ENCODE measurements at places on chromosomes 7 and 10. TPM values are rescaled to one million over a fixed set of nuclear protein-coding genes. Genes with fewer than 3 reads are reported as not detected.
A peak's percentile ranks its signal among the peaks of the same experiment; 100 is the strongest.

- no peak for DNase-seq
Observed at GRCh38 chr7:157373493-157373892, 36.7 kb downstream of the DNAJB6 start.

The HOXA13 gene
- total RNA-seq: not detected

DNA sequence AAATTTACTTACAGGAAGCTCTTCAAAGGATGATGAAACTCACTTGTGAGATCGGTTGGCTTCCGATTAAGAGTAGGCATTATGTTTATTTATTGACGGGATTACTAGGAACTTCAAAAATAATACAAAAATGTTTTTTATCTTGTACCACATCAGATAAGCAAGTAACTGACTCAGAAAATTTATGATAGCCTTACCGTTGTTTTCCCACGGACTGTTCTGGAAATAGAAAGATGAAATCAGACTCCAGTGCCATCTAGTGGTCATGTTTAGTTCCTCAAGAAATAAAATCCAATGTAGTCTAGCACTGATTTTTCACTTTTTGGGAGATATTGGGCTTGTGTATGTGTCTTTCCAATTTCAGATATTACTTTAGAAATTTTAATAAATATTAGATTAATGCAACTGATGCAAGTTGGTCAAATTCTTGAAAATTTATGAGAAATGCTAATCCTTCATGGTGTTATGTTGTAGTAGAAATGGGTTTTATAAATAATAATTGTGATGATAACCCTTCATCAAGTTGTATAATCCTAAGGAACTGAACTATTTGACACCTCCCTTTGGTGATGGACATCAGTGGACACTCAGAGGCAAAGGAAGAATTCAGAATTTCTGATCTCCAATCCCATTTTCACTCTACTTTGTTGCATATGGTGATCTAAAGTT, 168.8 kb downstream of the TMEM26 start:
- no peak for DNase-seq

GRCh38 chr10:36188080-36188453, 546.0 kb upstream of the FZD8 start:
- no peak for DNase-seq

The CTTNBP2 gene
- total RNA-seq: 12.6 TPM

DNA sequence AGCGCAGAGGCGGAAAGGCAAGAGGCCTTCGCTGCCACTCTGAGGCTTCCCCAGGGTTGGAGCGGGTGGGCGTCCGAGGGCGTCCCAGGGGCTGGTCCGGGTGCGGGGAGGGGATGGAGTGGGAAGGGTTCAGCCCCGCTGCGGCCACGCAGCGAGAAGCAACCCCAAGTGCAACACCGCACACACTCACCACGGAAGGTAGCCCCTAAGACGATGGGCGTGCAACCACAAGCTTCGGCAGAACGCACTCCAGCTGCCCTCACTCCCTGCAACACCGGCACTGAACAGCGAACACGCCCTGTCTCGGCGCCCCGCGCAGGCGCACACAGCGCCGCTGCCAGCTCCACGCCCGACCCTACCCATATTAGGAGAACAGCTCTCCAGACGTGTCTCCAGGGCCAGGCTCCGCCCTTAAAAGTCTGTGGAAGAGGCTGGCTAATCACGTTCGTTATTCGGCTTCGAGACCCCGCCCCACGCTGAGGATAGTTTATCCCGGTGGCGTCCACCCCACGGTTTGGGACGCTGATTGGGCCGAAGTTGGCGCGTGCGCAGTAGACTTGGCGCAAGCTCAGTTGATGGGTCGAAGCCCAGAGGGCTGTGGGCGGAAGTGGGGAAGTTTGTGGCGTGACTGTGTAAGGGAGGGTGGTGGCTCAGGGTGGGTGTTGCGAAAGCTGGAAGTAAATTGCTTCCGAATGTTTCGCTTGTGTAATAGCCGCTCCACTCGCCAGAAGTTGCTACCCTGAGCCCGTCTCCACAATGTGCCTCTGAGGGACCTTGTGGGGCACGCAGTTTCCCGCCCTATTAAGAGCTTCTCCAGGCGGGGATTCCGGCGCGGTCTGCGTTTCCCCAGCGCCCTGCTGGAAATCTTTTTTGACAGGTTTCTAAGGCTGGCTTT, at the start of gene RSU1:
Gene RSU1, minus strand, starts transcription at position 300 of the 895 bp plus-strand sequence. CDS start 343 bp downstream, outside the sequence.
- peak; percentile 96 for DNase-seq

DNA sequence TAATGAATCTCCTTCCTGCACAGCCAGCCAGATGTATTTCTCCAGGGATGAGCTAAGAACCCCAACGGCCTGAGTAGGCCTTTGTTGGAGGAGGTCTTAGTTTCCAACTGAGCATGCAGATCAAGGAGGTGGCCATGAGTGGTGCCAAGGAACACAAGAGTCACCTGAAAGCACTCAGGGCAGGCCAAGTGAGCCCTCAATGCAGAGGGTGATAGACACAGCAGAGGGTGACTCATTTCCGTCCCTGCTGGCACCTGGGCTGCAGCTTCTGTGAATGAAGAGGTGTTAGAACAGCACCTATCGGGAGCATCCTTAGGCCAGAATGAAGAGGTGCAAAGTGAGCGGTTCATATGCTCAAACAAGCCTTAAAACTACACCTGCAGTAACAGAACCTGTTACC, 211.8 kb downstream of the FRMD4A start:
- no peak for DNase-seq

The MYH16 gene
- not detected for total RNA-seq

- no peak for DNase-seq
Observed at GRCh38 chr7:135842446-135843179, 94.0 kb upstream of the FAM180A start.

- no peak for DNase-seq
Observed at GRCh38 chr7:86013662-86014061, 630.0 kb upstream of the GRM3 start.

The MACROH2A2 gene
- total RNA-seq: 4.1 TPM

- no peak for DNase-seq
Observed at GRCh38 chr7:89311886-89312285, 516.3 kb upstream of the TEX47 start.

- no peak for DNase-seq
Observed at GRCh38 chr7:99143853-99144672, at the start of gene SMURF1. Gene SMURF1 (minus strand): TSS chr7:99144108. CDS start chr7:99143780, 328 bp downstream.

GRCh38 chr10:24483701-24484100, 240.0 kb downstream of the ARHGAP21 start:
- DNase-seq: no peak

GRCh38 chr10:8312781-8313180, 258.3 kb downstream of the GATA3 start:
- no peak for DNase-seq

DNA sequence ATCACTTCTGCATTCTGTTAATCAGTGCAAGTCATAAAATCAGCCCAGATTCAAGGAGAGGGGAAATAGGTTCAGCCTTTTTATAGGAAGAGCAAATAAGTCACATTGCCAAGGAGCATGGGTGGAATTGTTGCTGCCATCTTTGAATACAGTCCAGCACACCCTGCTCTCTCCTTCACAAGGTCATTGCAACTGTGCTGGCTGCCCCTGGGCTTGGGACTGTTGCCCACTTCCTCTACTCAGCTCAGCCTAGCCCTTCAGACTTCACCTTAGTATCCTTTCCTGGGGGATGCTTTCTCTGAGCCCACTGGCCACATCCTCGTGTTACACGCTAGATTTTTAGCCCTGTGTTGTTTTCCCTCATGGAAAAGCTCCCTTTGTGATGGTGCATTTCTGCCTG, 527.7 kb downstream of the GALNT17 start:
- DNase-seq: no peak

DNA sequence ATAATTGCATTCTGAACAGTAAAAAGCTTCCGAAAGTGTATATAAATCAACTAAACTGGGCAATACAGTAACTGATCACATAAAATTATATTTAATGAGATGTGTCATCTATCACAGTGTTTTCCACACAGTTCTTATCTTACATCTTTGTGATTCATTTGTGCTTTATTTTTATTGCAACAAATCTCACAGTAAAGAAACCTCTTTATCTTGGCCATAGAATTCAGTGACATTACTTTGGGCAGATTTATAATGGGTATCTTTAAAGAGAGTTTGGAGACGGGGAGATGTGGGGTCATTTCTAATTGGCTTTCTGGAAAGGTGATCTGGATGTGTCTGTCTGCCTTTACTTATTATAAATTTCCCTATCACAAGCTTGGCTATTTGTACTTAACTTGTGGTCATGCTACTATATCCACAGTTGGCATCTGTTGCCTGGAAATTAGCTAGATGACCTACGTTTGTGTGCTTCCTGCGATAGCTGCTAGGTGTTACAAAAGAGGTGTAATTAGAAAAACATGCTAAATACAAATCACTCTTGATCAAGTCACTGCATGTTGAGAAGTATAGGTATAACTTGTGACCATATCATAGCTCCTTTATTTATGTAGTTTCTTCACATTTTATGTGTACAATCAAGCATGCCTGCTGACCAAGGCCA, 123.8 kb downstream of the ARID5B start:
- DNase-seq: no peak

GRCh38 chr10:114806562-114807391, 14.8 kb upstream of the FHIP2A start:
- DNase-seq: no peak

DNA sequence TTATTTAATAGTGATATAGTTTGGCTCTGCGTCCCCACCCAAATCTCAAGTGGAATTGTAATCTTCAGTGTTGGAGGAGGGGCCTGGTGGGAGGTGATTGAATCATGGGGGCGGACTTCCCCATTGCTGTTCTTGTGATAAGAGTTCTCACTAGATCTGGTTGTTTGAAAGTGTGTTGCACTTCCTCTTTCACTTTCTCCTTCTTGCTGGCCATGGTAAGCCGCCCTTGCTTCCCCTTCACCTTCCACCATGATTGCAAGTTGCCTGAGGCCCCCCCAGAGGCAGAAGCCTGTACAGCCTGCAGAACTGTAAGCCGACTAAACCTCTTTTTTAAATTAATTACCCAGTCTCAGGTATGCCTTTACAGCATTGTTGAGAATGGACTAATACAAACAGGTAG, 101.4 kb downstream of the MTPAP start:
- DNase-seq: no peak

DNA sequence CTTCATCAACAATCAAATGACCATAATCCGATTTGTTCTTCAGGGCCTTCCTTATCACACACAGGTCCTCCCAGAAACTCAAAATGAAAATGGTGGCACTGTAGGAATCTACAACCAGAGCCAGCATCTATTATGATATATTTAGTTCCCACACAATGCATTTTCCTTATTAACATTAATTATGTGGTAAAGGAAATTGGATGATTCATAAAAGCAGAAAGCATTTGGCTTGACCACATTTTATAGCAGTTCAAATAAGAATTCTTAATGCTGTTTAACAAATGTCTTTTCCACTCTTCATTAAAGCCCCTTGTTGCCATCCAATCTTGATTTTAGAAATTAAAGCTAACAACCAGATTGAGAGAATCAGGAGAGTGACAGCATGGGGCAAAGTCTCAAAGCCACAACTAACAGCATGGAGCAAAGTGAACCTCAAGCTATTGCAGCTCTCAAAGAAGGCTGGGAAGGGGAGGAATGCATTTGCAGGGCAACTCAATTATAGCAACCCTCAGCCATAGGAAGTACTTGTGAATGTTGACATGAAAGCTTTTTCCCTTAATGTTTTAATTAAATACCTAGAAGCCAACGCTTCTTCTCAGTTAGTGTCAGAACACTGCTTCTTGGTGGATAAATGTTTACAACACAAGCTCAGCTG, 549.1 kb downstream of the NXPH1 start:
- no peak for DNase-seq

- no peak for DNase-seq
Observed at GRCh38 chr10:46106410-46107255, 60.6 kb upstream of the MSMB start.

DNA sequence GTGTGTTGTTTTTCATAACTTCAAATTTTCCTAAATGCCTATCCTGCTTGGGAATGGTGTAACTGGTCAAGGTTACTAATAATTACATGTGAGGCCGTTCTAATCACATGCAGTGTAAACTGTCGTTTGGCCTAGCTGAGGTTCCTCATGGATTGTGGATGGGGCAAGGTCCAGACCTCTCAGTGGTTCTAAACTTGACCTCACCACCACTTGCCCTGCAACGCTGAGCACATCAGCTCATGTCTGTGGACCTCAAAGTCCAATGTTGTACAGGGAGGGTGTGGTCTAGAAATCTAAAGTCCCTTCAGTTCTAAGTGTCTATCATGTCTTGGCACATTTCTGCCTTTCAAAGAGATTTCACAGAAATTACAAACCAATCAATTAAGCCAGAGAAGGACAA, 15.6 kb downstream of the RBP3 start:
- DNase-seq: no peak

The ANKMY2 gene
- total RNA-seq: 12.3 TPM

- DNase-seq: no peak
Observed at GRCh38 chr7:67019562-67020390, 23.1 kb downstream of the TYW1 start.

GRCh38 chr10:955820-956217, 24.3 kb upstream of the LARP4B start:
- DNase-seq: no peak

The TUBB8 gene
- 0.88 TPM for total RNA-seq

DNA sequence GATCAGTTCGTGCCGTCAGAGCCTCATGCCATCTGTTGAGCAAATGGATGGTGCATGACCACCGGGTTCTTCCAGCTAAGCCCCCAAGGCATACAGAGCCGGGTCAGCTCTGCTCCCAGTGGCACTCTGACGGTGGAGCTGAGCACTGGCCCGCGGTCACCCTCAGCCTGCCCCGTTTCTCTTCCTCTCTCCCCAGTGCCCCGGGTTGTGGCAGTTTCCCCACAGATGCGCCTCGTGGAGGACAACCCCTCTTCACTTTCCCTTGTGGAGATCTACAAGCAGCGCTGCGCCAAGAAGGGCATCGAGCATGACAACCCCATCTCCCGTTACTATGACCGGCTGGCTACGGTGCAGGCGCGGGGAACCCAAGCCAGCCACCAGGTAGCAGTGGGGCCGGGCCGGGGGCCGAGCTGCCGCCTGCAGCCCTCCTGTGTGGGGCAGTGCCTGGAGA, 129.9 kb downstream of the TRRAP start:
- DNase-seq: no peak

The WNT16 gene
- not detected for total RNA-seq

GRCh38 chr10:119740096-119740495, 14.2 kb downstream of the INPP5F start:
- no peak for DNase-seq

The SORCS1 gene
- total RNA-seq: 0.09 TPM

GRCh38 chr10:91350651-91351081, 59.5 kb upstream of the HECTD2 start:
- DNase-seq: no peak

The ANK3 gene
- 15.7 TPM for total RNA-seq

The PRSS58 gene
- not detected for total RNA-seq

Measured in omental fat pad (tissue), 4 donors.